ENCODE measurements at places on chromosomes 2 and 18.

DNA sequence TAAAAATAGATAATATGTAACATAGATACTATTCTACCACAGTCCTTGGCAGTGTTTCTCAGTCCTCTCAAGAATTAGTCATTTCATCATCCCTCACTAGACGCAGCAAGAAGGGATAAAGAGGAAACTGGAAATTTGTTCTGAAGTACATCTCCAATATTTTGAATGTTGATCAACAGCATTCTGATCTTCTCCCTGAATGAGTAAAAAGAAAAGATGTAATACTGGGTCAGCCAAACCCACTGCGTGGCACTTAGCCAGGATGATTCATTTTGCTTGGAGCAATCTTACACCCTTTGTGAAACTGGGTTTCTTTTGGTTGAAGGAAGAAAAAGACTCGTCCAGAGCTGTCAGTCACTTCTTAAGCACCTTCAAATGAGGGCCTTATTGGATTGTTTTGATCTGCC is 54.1 kb downstream of the TAF1B start:
- no peak for DNase-seq

GRCh38 chr2:168127371-168127770 is 120.0 kb downstream of the STK39 start:
- DNase-seq, result no peak

DNA sequence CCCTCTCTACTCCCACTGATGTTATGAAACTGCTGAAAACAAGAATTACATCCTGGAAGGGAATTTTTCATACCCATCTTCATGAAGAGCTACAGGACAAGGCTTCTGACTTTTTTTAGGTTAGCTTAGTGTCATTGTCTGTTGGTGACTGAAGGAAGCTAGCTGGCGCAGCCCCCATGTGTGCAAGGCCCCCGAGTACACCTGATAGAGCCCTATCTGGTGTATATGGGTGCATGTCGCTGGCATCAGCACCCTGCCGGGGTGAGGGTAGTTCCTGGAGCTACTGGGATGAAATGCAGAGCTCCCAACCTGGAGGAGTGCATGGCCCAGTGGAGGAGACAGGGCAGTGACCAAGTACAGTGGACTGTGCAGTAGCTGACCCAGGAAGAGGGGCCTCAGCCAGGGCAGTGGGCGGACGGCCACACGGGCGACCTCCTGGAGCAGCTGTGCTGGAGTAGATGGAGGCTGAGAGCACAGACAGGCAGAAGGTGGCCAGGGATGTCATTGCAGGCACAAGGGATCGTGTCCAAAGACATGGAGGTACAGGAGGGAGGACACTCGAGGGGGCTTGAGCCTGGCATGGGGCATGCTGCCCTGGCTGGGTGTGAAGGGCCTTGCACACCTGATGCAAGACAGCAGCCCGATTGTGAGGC is 12.1 kb downstream of the IMPA2 start:
- DNase-seq, result no peak

GRCh38 chr2:6982934-6983589 is 65.8 kb downstream of the RNF144A start:
- DNase-seq, result no peak

DNA sequence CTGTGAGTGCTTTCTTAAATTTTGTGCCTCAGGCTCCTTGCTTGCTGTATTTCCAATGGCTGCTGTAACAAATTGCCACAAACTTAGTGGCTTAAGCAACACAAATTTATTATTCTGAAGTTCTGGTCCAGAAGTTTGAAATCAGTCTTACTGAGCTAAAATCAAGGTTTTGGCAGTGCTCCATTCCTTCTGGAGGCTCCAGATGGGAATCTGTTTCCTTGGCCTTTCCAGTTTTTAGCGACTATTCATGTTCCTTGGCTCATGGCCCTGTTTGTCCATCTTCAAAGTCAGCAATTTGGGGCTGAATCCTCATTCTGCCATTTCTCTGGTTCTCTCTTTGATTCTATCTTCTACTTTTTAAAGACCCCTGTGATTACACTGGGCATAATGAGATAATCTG is 31.8 kb downstream of the STRADB start:
- DNase-seq, result no peak

- no peak for DNase-seq
Measured at GRCh38 chr2:29706171-29706720, 215.1 kb downstream of the ALK start.

GRCh38 chr2:215532844-215533243 is 97.0 kb upstream of the FN1 start:
- DNase-seq, result no peak

GRCh38 chr2:23506531-23507266 is 121.7 kb downstream of the KLHL29 start:
- no peak for DNase-seq

DNA sequence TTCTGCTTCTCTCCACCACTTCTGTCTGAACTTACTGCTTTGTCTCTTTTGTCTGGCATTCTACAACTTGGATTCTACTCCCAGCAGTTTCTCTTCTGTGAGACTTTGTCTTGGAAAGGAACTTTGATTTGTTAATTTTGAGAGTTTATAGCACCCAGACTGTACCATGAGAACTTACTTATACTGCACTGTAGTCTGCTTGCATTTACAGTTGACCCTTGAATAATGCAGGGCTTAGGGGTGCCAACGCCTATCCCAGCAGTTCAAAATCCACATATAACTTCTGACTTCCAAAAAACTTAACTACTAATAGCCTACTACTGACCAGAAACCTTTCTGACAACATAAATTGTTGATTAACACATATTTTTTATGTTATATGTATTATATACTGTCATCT is 55.5 kb downstream of the DYNC1I2 start:
- DNase-seq, result no peak

- DNase-seq, result no peak
Measured at GRCh38 chr18:49059028-49059834, 108.5 kb upstream of the SMAD7 start.

DNA sequence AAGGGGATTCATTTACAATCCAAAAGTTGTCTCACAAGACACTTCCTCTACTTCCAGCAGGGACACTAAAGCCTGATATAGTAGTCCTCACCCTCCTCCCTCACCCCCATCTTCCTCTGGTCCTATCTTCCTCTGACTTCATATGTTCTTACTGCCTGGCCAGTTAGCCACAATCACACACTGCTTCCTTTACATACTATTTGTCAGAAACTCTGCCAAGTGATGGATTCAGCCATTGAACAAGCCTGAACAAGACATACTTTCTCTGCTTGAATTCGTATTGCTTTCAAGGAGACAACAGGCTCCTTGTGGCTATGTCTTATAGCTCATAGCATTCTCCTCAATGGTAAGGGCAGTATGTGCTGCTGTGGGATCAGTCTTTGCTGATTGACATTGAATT is 672.2 kb downstream of the BCL11A start:
- no peak for DNase-seq

DNA sequence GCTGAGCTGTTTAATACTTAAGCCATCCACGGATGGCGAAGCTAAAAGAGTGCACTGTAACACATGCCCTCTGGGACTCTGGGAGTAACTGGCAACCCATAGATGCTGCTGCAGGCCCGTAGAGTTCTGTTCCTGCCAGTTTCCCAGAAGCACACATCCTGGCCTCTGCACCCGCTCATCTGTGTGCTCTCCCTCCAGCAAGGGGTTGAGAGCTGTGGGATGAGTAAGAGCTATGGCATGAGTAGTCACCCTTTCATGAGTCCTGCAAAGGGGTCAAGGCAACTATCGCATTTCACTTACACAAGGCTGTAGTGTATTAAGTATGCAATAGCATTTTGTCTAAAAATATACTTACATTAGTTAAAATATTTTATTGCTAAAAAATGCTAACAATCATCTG is 1341.8 kb upstream of the NXPH2 start:
- no peak for DNase-seq

DNA sequence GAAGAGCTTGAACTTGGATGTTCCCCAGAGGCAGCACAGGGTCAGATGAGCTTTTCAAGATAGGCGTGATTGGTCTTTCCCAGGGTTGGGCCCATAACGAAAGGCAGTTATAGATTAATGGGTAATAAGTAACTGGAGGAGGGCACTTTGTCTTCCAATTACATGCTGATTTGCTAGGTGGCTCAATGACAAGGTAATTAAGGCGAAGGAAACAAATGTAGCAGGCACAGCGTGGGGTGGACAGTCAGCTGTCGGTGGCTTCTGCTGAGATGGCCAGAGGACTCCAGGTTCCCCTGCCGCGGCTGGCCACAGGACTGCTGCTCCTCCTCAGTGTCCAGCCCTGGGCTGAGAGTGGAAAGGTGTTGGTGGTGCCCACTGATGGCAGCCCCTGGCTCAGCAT is at the start of gene UGT1A4:
Gene UGT1A4, plus strand, starts transcription at position 185 of the 400 bp plus-strand sequence. Its CDS starts 85 bp downstream, at position 270.
- no peak for DNase-seq

- DNase-seq, result no peak
Measured at GRCh38 chr18:57436965-57437333, 1.8 kb downstream of the ONECUT2 start.

GRCh38 chr2:113122364-113122763 is 5.0 kb upstream of the IL1RN start:
- DNase-seq, result no peak

GRCh38 chr18:50751490-50751889 is 68.3 kb downstream of the MRO start:
- no peak for DNase-seq

DNA sequence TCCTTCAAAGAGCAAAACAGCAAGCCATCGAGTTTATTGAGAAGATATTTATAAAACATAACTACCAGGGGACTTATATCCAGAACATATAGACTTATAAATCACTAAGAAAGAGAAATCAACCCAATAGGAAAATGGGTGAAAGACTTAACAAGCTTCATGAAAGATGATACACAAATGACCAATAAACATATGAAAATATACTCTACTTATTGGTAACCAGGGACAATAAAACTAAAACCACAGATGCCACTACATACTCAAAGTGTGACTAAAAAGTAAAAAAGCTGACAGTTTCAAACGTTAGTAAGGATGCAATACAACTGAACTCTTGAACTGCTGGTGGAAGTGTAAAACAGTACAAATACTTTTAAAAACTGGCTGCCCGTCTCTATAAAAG is 154.3 kb downstream of the TMEM163 start:
- no peak for DNase-seq

DNA sequence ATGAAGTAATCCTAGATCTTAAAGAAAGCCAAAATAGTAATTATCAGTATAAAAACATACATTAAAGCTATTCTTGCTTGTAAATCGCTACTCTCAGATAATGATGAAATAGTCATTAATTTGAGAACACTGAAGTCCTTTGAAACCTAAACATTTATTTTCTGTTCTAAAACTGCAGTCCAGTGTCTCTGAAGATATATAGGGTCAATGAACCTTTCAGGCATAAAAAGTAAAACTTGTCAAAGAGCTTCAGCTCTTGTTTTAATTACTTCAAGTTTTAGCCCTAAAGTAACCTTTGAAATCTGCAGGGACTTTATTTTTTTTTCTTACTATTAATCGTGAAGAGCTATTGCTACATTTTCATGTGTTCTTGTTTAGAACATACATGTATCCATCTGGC is 116.3 kb downstream of the KYNU start:
- no peak for DNase-seq
